ENCODE measurements at places on chromosomes 4 and X. TPM values are rescaled to one million over a fixed set of nuclear protein-coding genes. Genes with fewer than 3 reads are reported as not detected.

ASB5 gene
- 2.2 TPM for total RNA-seq

NAA11 gene
- total RNA-seq = not detected

REST gene
- 33.0 TPM for total RNA-seq

S100P gene
- total RNA-seq = not detected

GPRASP2 gene
- total RNA-seq = 14.2 TPM

NAP1L3 gene
- 8.3 TPM for total RNA-seq

RPA4 gene
- total RNA-seq = 1.2 TPM

PARM1 gene
- 3.0 TPM for total RNA-seq

C1QTNF7 gene
- 0.91 TPM for total RNA-seq

ABCD1 gene
- total RNA-seq = 19.7 TPM

GAB3 gene
- 2.7 TPM for total RNA-seq

DCAF12L1 gene
- total RNA-seq = not detected

CCDC110 gene
- total RNA-seq = 9.4 TPM

NLGN4X gene
- 0.46 TPM for total RNA-seq

PLAC8 gene
- not detected for total RNA-seq

HMX1 gene
- not detected for total RNA-seq

FLNA gene
- total RNA-seq = 3,803 TPM

TCEANC gene
- total RNA-seq = 2.7 TPM

REELD1 gene
- total RNA-seq = not detected

CD38 gene
- total RNA-seq = 0.07 TPM

H2BW2 gene
- total RNA-seq = not detected

NWD2 gene
- total RNA-seq = not detected

TACR3 gene
- total RNA-seq = not detected

GPR34 gene
- total RNA-seq = 0.07 TPM

AMOT gene
- total RNA-seq = 2.0 TPM

CORIN gene
- total RNA-seq = 2.4 TPM

PNPLA4 gene
- total RNA-seq = 8.6 TPM

FAM47E gene
- total RNA-seq = 0.59 TPM

EGFL6 gene
- not detected for total RNA-seq

BCORL1 gene
- 6.3 TPM for total RNA-seq

WDR44 gene
- total RNA-seq = 15.6 TPM

RNF175 gene
- total RNA-seq = not detected

MAGED1 gene
- total RNA-seq = 201 TPM

RAB28 gene
- 16.5 TPM for total RNA-seq

NSDHL gene
- total RNA-seq = 13.7 TPM

MTNR1A gene
- total RNA-seq = not detected

SASH3 gene
- total RNA-seq = not detected

NAP1L5 gene
- total RNA-seq = 7.8 TPM

RNF212 gene
- total RNA-seq = 15.3 TPM

SMIM43 gene
- 0.76 TPM for total RNA-seq

GLOD5 gene
- total RNA-seq = not detected

PABPC1L2B gene
- not detected for total RNA-seq

ETDB gene
- total RNA-seq = not detected

COX7B2 gene
- total RNA-seq = not detected

IL3RA gene
- total RNA-seq = not detected

STARD8 gene
- total RNA-seq = 1.6 TPM

SPATA4 gene
- total RNA-seq = 0.23 TPM

TAF7L gene
- 0.20 TPM for total RNA-seq

AIFM1 gene
- total RNA-seq = 12.1 TPM

FUNDC1 gene
- 6.3 TPM for total RNA-seq

JCHAIN gene
- 0.13 TPM for total RNA-seq

MFSD8 gene
- 13.7 TPM for total RNA-seq

RAB33B gene
- total RNA-seq = 16.4 TPM

DIAPH2 gene
- total RNA-seq = 18.2 TPM

CYLC1 gene
- not detected for total RNA-seq

DGAT2L6 gene
- total RNA-seq = not detected

GUCY1B1 gene
- 4.9 TPM for total RNA-seq
